ENCODE measurements at places on chromosomes 6 and 20.
A peak's percentile ranks its signal among the peaks of the same experiment; 100 is the strongest.

GRCh38 chr6:135052939-135053338 lies 1.7 kb downstream of the HBS1L start:
- no peak for DNase-seq

DNA sequence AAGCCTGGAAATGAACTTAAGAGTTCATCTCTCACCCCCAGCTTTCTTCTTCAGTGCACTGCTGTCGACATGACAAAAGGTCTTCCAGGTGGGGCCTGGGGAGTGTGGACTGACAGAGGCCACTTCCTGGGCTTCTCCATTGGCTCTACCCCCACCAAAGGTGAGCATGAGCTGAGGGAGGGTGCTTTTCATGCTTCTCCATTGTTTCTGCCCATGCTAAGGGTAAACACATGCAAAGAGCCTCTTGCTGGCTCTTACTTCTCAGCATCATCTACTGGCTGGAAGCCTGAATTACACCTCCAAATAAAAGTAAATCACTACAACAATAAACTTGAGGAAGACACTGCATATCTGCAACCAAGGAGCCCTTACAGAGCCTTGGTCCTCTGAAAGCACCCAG lies 227.2 kb downstream of the EPM2A start:
- DNase-seq = no peak

DNA sequence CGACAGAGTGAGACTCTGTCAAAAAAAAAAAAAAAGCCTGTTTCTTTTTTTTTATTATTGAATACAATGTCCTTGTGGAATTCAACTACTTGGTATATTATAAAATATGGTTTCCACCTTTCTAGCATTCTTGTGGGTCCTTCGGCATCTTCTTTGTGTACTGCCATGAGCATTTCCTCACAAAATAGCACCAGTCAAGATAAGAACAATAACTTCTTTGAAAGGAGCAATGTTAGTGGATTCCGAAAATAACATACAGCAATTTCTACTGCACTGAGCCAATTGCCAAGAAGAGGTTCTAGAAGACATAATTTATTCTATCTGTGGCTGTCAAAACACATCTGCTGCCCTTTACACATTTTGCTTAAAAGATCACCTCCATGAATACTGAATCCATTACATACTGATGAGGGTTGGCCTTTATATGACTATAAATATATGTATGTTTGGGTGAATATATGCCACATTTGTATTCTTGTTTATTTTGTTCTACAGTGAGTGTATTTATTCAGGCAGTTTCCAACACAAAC lies 19.1 kb upstream of the SPTLC3 start:
- DNase-seq = no peak

DNA sequence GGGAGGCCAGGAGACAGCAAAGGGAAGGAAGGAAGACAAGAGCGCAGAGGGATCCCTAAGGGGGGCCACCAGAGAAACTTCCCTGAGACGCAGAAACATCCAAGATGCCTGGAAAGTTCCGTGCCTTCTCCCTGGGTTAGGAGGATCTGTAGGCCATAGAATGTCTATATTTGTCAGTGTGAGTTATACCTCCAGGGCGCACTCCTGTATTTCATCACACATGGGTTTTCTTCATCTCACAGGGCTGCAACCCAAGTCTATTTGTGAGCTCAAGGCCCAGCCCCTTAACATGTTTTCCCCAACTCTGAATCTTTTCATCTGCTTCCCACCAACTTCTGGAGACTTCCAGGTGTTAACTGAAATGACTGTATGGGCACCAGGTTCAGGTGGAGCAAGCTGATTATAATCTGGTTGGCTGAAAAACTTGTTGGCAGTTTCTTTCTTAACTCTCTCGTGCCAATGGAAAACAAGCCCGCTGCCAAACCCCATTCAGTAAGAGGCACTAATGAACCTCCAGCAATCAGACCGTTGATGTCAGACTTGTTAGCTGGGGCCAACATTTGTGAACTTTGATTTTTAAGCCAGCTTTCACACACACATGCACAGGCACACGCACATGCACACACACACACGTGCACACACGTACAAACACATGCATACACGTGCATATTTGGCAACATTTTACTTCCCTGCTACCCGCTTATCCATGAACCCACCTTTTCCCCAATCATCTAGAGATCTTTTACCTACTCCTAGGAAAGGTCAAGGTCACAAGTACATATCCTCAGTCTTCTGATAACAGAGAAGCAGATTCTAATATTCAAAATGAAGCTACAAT lies 247.5 kb upstream of the GMDS start:
- no peak for DNase-seq

GRCh38 chr6:74611220-74611619 lies 594.6 kb downstream of the COL12A1 start:
- DNase-seq = no peak

DNA sequence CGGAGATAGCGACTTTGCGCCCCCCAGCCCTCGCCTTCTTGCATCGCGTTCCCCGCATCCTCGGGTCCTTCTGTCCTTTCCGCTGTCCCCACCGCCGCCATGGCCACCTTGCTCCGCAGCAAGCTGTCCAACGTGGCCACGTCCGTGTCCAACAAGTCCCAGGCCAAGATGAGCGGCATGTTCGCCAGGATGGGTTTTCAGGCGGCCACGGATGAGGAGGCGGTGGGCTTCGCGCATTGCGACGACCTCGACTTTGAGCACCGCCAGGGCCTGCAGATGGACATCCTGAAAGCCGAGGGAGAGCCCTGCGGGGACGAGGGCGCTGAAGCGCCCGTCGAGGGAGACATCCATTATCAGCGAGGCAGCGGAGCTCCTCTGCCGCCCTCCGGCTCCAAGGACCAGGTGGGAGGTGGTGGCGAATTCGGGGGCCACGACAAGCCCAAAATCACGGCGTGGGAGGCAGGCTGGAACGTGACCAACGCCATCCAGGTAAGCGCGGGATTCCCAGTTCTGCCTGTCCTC lies 401 bp downstream of the SLC32A1 start:
- no peak for DNase-seq

- no peak for DNase-seq
Measured at GRCh38 chr20:42379385-42379784, 761.2 kb upstream of the CHD6 start.

GRCh38 chr20:18032977-18033892 lies 24.5 kb downstream of the OVOL2 start:
- no peak for DNase-seq

GRCh38 chr20:25584905-25585704 lies at the start of gene NINL:
Gene NINL (minus strand): TSS chr20:25585531. CDS start chr20:25526587, 58,944 bp downstream.
- DNase-seq = peak; percentile 15

DNA sequence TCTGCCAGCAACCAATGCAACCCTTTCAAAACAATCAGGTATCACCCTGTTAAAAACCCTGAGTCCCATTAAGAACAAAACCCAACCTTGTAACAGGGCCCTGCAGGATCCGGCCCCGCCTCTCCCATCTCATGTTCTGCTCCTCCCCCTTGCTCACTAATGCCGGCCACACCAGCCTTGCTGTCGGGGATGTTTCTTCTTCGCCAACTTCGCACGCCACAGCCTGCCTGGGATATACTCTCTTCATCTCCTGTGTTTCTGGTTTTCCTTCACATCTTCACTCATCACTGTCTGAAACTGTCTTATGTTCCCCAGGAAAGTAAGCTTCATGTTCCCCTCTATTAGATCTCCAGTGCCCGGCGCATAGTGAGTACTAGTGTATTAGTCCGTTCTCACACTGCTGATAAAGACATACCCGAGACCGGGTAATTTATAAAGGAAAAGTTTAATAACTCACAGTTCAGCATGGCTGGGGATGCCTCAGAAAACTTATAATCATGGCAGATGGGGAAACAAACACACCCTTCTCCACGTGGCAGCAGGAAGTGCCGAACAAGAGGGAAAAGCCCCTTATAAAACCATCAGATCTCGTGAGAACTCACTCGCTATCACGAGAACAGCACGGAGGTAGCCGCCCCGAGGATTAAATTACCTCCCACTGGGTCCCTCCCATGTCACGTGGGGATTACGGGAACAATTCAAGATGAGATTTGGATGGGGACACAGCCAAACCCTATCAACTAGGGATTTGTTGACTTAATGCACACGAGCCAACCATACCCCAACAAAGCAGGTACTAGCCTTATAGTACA lies 5.1 kb downstream of the TP53RK start:
- no peak for DNase-seq

DNA sequence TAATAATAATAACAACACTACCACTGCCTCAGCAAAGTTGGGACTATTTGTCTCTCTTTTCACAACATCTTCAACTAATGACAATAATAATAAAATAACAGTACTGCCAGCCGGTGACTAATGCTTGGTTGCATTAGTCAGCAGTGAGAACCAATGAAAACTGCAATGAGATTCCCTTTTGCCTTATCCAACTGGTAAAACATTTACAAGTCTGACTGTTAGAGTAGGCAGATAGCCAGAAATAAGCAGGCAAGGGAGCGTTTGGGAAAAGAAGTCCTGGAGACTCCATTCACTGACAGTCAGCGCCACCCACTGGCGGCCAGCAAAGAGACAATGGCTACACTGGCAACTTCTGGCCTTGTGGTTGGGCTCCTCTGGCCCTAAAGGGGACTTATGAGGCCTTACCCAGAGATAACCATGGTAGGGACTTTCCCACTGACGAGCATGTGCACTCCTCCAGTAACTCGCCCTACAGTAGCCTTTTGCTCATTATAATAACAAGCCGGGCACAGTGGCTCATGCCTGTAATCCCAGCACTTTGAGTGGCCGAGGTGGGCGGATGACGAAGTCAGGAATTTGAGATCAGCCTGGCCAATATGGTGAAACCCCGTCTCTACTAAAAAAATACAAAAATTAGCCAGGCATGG lies 3.4 kb upstream of the NSFL1C start:
- DNase-seq = no peak

GRCh38 chr20:64241061-64241460 lies 14.5 kb upstream of the PCMTD2 start:
- no peak for DNase-seq

DNA sequence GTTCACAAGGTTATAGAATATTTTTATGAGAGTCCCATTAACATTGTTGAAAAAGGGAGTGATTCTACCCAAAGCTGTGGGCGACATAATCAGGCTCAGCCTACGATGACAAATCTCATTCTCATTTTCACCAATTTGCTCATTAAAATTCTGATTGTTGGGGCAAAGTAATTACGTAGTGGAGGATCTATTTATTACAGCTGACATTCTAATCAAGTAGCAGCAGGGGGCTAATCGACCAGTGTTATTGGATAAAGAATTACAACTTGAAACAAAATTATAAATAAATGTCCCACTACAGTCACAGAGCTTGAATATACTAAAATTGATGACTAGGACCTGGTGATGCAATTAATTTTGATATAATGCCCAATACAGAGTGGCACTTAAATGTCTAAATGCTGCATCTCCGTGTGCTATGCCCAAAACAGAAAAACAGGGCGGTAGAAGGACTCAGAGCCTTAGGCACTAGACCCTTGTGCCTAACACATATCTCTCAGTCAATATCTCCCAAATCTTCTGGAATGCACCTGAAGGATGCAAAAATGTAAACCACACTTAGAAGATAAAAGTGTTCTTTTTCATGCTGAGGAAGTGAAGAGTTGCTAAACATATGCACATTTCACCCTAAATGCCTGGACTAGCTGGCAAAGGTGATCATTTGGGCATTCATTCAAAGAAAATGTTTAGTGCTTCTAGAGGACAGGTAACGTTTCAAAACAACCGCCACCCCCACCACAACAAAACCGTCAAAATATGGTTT lies 88.3 kb downstream of the CD24 start:
- no peak for DNase-seq

GRCh38 chr6:44268095-44268628 lies 2.1 kb upstream of the TMEM151B start:
- DNase-seq = peak; percentile 63

DNA sequence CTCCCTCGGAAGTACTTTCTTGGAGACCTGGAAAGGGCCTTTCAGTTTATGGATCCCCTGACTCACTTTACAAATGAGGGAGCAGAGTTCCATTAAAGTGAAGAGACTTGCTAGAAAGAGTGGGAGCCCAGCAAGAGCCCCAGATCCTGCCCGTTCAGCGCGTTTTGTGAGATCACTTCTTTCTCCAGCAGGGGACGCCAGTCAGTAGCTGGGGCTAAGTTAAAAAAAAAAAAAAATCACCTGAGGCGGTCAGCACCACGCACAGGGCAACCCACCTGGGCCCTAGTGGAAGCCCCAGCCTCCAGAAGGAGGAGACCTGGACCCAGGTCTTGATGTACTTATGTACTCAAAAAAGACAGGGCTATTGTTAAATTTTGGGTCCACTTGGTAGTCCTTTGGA lies 274.5 kb upstream of the RNF24 start:
- DNase-seq = no peak

DNA sequence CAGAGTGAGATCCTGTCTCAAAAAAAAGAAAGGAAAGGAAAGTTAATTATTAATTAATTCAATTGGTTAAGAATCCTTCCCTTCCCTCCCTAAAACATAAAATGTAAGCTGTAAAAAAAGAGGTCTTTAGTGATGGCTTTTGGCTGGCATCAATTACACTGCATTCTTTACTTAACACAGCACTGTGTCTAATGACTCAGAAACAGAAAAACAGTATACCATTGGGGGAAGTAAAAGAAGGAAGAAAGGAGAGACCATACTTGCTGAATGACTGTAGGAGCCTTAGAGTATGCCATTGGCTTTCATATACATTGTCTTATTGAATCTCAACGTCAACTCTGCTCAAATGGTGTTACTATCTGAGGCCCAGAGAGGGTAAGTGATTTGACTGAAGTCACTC lies 18.3 kb upstream of the CITED2 start:
- no peak for DNase-seq

GRCh38 chr6:10412461-10413261 lies 2.2 kb downstream of the TFAP2A start:
- DNase-seq = no peak

GRCh38 chr6:34332251-34333198 lies 59.9 kb downstream of the NUDT3 start:
- DNase-seq = no peak

GRCh38 chr6:144106206-144106605 lies 10.8 kb upstream of the SF3B5 start:
- no peak for DNase-seq

GRCh38 chr6:15244620-15245360 lies 1.1 kb upstream of the JARID2 start:
- peak; percentile 44 for DNase-seq

DNA sequence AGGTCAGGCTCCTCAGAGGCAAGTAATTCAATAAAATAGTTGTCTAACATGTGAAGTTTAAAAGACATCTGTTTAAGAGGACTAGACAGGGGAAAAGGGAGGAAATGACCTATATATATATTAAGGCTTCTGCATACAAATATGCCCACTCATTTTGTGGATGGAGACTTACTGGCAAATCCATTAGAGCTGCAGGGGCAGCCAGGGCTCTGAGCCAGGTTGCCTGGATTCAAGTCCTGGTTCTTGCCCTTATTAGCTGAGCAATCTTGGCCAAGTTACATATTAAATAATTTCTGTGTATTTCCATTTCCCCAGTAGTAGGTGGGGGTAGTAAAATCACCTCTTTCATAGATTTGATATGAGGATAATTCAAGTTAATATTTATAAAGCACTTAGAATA lies 287.0 kb upstream of the RIMS1 start:
- DNase-seq = no peak

GRCh38 chr6:1502041-1502440 lies 107.7 kb upstream of the FOXC1 start:
- no peak for DNase-seq

- no peak for DNase-seq
Measured at GRCh38 chr6:109687271-109687761, 3.7 kb downstream of the AK9 start.
